ENCODE measurements at places on chromosomes 11 and 22.
A peak's percentile ranks its signal among the peaks of the same experiment; 100 is the strongest.

DNA sequence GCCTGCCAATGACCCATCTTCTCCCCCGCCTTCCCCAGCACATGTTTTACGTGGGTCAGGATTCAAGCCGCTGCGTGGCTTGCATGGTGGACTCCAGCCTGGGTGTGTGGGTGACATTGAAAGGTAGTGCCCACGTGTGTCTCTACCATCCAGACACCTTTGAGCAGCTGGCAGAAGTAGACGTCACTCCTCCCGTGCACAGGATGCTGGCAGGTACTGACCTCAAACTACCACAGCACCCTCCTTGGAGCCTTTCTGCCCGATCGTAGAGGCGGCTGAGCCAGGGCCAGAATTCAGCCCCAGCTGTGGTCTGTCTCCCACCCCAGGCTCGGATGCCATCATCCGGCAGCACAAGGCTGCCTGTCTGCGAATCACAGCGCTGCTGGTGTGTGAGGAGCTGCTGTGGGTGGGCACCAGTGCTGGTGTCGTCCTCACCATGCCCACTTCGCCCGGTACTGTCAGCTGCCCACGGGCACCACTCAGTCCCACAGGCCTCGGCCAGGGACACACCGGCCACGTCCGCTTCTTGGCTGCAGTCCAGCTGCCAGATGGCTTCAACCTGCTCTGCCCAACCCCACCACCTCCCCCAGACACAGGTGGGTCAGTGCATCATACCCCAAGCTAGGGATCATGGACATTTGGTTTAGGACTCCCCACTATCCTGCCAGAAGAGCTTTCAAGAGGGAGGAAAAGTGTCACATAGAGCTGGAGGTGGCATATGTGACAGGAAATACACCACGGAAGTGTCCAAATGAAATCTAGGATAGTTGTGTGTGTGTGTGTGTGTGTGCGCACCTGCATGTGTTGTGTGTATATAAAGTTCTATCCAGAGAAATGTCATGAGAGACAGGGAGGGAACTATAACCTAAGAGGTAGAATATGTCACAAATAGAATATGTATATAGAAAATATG lies 10.6 kb upstream of the RELT start:
- no peak for DNase-seq

- no peak for DNase-seq
Measured at GRCh38 chr22:17117890-17118289, 3.3 kb downstream of the TMEM121B start.

DNA sequence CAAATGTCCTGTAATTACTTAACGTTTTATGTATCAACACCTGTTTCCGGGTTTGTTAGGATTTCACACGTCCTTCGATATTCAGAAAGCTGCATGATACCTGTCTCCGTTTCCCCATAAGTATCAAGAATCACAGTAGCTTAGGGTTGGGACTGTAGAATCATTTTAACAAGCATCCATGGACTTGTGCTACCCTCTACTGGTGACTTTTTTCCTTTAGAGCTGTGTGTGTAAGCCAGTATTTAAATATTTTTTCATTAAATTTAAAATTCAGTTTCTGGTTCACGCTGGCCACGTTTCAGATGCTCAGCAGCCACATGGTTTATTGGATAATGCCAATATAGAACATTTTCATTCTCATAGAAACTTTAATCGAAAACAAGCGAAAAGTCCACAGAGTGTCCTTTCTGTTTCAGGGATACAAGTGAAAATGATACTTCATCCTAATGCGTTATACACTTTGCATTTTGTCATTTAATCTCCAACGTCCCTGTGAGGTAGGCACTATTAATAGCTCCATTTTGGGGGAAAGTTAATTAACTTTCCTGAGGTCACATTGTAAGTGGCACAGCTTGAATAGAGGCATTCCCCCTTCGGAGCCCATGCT lies 61.5 kb upstream of the SLC25A18 start:
- DNase-seq: peak; percentile 29

DNA sequence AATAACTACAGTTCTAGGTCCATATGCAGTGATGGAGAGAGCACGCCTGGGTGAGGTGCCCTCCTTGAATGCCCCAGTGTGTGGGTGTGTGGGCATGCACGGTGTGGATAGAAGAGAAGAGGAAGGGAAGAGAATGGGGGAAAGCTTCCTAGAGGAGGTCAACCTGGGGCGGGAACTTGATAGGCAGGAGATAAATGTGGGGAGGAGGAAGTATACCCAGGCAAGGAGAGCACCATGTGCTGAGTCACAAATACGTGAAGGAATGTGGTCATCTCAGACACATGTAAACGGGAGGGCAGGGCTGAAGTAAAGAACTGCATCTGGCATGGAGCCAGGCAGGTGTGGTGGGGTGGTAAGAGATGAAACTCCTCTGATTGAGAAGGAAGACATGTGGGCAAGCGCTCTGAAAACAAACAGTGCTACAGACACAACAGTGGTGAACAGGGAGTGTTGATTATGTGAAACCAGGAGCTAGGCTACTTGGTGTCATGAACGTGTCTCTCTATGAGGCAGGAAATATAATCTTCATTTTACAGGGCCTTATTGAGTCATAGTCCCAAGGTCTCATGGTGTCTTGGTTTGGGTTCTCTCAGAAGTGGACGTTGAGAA lies 61.5 kb upstream of the EED start:
- DNase-seq: peak; percentile 55

- DNase-seq: peak; percentile 44
Measured at GRCh38 chr11:86245369-86246292, 1.1 kb downstream of the EED start.

DNA sequence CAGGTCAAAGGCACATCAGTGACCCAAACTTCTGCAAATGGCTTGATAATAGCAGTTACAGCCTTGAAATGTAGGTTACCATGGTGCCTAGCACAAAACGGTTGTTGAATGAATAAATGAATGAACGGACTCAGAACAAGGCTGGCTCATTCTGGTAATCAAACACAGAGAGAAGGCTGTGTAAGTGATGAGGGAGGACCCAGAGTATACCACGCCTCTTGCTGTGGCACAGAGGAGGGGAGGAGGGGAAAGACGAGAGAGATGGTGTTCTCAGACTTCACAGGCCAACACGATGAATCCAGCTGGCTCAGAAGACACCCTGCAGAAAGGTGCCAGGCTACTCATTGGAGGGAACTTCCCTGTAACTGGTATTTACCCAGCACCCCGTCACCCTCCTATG lies 38.3 kb downstream of the PC start:
- no peak for DNase-seq

GRCh38 chr22:33952776-33953175 lies 32.5 kb upstream of the LARGE1 start:
- DNase-seq: no peak

DNA sequence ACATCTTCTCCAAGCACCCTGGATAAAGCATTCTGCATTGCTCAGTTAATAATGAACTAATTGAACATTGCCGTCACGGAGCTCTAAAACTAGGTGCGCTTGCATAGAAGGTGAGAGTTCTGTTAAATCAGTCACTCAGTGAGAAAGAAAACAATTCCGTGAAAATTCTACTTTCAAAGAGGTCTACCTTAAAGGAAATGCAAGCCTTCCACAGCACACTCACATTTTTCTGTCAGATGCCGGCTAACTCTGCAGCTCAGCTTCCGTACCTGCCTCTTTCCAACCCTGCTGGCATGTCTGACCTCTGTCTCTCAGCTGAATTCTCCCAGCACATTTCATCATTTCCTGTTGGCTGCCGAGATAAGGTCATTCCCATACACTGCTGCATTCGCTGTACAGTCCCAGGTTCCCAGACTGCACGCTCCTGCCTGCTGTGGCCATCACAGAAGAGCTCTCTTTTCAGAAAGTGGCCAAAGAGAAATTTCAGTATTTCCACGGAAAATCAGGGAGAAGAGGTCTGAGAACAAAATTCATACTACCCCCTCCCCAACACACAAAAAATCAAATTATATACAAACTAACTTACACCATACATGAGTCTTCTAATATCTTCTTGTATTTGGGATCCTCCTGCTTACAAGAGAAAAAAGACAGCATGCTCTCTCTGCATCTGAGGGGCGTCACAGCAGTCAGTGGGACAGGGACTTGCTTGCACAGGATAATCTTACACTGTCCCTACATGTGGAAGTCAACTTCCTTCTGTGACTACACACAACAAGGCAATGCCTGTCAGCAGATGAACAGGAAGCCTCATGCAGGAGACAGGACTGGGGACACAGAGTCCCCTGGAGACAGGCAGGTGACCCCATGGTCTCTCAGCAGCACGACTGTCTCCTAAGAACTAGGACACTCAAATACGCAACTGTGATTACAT lies 55.1 kb downstream of the PACSIN2 start:
- DNase-seq: no peak

DNA sequence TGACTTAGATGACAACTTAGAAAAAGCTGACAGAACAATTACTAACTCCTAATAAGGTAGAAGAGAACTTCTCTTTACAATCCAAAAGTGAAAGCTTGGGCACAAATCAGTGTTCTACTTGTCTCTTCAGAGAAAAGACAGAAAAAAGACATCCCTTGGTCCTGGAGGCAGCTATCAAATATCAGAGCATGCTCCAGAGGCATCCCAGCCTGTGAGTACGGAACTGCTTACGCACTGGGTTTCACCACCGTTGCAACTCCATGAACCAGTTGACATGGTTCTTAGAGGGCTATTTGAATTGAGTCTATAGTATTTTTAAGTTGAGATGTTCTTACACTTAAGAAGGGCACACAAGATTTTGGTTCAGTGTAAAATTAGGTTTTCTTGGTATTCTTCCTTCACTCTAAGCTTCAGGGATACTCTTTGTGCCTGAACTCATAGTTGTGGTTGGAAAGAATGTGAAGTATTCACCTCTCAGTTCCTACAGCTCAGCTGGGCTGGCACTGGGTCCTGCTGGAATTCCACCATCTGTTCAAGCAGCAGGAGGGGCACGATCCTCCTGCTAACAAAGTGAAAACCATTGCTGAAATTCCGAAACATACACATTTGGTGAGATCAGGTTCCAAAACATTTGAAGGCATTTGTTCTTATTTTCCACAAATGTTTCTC lies 6.3 kb downstream of the AKIP1 start:
- DNase-seq: no peak

- DNase-seq: no peak
Measured at GRCh38 chr11:70669281-70669680, 271.0 kb downstream of the CTTN start.

GRCh38 chr11:90491466-90491865 lies 268.6 kb upstream of the CHORDC1 start:
- no peak for DNase-seq

DNA sequence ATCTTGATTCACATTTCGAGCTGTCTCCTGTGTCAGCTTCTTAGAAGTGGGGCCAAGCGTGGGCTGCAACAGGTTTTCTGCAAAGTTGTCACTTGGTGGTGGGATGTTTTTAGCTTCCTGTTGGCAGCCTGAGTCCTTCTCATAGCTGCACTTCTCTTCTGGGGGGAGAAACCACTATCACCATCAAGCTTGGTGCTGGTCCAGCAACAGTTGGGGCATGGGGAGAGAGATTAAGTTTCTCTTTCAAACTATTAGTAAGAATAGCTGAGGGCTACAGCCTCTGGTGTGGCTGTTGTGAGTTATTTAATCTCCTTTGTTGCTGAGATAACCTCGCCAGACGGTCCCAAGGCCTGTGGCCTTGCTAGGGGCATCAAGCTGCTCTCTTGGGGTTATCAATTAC lies 123.3 kb upstream of the CRYBB3 start:
- DNase-seq: no peak

GRCh38 chr22:42438293-42438650 lies 6.1 kb upstream of the NFAM1 start:
- DNase-seq: no peak

DNA sequence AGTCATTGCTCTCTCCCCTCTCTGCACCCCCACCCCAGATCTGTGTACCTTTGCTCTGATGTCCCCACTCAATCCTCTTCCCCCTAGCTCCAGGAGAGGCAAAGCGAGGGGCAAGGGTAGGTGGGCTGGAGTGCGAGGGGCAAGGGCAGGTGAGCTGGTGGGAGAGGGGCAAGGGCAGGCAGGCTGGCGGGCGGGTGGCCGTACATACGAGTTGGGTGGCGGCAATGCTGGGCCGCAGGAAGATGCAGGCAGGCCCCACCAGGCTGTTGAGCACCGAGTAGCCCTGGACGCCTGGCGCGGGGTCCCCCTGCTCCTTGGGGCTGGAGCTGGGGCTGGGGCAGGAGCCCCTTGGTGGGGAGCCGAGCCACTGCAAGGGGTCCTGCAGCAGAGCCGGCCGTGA lies 908 bp downstream of the CABP2 start:
- DNase-seq: no peak

GRCh38 chr11:128828350-128828749 lies 38.7 kb downstream of the KCNJ1 start:
- no peak for DNase-seq

GRCh38 chr11:81497202-81497804 lies 1236.4 kb downstream of the FAM181B start:
- peak; percentile 3 for DNase-seq

- no peak for DNase-seq
Measured at GRCh38 chr11:64120951-64121569, 44.9 kb downstream of the MACROD1 start.

GRCh38 chr11:1387961-1388762 lies 1.6 kb upstream of the BRSK2 start:
- DNase-seq: no peak

DNA sequence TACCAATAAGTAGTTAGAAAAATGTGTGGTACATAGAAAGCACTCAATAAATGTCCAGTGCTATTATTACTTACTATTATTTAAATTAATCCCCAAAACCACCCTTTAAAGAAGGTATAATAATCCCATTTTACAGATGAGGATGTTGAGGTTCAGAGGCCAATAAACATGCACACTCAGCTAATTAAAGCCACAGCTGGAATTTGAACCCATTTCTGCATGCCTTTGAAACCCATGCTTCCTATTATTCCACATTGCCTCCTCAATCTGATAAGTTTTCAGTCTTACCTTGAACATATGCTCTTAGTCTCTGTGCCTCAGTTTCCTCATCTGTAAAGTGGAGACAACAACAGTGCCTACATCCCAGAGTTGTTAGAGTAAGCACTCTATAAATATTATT lies 52.8 kb downstream of the CCDC34 start:
- no peak for DNase-seq

GRCh38 chr22:43411040-43411868 lies 560 bp upstream of the MPPED1 start:
- DNase-seq: no peak

- DNase-seq: no peak
Measured at GRCh38 chr11:77400271-77400670, 73.6 kb downstream of the PAK1 start.

GRCh38 chr11:66881927-66882452 lies 25.1 kb downstream of the LRFN4 start:
- no peak for DNase-seq

- no peak for DNase-seq
Measured at GRCh38 chr11:79092791-79093353, 348.0 kb downstream of the TENM4 start.

DNA sequence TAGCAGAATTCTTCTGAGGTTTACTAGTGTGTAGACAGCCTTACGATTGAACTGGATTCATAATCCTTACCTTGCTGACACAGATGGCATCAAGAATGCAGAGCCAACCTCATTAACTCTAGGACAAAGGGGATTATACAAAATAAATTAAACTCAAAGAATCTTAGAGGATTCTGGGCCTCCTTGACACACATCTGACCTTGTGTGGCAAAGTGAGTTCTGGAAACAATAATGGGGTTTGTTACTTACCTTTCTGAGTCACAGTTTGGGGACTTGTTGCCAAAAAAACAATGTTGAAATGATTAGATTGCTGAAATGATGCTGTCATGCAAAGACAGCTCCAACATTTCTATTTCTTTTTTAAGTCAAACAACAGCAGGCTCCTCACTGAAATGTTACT lies 179.1 kb upstream of the ISX start:
- DNase-seq: no peak
